ENCODE measurements at places on chromosomes 7 and 10. TPM values are rescaled to one million over a fixed set of nuclear protein-coding genes. Genes with fewer than 3 reads are reported as not detected.

- DNase-seq, result no peak
Measured at GRCh38 chr7:133948588-133948987, 178.6 kb upstream of the LRGUK start.

DNA sequence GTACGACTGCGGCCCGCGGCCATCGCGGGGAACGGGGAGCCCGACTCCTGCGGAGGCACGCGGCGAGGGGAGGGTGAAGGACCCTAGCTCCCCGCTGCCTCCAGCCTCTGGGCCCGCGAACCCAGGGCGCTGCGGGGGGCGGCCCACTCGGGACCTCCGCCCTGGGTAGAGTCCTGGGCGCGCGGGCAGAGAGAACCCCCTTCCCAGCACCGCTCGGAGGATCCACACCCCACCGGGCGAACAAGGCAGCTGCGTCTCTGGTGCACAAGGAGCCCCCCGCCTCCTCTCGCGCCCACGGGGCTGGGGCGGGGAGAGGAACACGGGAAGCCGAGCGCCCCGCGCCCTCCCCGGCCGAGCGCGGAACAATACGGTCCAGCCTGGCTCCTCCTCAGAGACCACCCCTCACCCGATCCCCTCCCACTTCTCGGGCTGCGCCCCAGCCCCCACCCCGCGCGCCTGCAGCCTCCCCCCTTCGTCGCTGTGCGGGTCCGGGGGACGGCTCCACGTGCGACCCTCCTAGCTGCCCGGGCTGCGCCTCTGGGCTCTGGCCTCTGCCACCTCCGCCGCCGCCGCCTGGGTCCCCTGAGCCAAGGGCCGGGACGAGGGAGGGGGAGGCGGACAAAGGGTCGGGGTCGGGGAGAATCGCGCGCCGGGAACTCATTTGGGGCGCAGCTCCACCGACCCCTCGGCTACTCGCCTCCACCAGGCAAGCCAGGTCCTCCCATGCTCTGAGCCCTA is at the start of gene WDR86:
WDR86 (minus strand) TSS at position 372 of the 738 bp plus-strand sequence. CDS start 449 bp downstream, outside the sequence.
- DNase-seq, result peak; percentile 66

DNA sequence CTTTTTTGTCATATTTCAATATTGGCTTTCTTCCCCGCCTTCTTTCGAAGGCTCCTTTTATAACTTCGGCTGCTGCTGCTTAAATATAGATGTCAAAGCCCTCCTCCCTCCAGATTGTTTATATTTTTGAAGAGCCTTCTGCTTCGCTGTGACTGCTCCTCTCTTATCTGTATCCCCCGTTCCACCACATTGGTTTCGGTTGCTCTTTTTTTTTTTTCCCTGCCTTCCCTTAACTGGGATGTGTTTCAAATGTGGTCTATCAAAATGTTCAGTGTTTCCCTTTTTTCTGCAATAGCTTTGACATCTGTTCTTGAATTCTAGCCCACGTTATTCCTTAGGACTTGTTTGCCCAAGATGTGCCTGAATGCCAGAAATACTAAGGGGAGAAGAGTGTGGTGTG is 96.4 kb downstream of the CUX1 start:
- no peak for DNase-seq

GRCh38 chr7:29285861-29286260 is 91.3 kb downstream of the CHN2 start:
- no peak for DNase-seq

DNA sequence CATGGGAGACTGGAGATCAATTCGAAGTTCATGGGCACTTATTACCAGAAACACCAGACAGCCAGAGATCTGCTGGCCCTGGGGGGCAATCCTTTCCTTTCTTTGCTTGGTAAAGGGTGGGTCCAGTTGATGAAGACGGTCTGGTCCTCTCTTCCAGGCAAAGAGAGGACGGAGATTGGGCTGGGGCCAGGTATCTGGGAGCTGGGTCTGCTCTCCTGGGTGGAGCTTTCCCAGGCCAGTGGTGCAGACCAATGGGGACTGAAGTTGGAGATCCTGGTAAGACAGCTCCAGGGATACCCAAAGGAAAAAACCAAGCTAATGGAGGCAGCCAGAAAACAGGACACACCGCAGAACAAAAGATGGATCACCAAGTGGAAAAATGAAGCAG is 18.3 kb downstream of the NOD1 start:
- DNase-seq, result no peak

- peak; percentile 76 for DNase-seq
Measured at GRCh38 chr7:106609416-106609815, 51.5 kb downstream of the CCDC71L start.

DNA sequence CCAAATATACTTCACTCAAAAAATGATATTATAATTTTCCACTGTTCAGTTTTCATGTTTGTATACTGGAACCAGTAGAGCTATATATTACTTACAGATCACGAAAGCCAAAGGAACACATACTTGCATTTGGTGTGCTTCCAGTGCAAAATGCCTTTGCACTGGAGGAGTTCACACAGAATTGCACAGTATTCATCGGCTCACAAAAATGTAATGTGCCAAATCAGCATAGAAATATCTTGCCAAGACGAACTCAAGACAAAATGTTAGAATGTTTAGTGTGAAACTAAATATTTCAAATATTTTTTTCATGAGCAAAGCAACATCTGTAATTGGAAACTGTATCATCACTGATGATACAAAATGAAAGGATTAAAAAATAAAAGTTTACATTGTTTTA is 646.2 kb upstream of the SEMA3D start:
- no peak for DNase-seq

DNA sequence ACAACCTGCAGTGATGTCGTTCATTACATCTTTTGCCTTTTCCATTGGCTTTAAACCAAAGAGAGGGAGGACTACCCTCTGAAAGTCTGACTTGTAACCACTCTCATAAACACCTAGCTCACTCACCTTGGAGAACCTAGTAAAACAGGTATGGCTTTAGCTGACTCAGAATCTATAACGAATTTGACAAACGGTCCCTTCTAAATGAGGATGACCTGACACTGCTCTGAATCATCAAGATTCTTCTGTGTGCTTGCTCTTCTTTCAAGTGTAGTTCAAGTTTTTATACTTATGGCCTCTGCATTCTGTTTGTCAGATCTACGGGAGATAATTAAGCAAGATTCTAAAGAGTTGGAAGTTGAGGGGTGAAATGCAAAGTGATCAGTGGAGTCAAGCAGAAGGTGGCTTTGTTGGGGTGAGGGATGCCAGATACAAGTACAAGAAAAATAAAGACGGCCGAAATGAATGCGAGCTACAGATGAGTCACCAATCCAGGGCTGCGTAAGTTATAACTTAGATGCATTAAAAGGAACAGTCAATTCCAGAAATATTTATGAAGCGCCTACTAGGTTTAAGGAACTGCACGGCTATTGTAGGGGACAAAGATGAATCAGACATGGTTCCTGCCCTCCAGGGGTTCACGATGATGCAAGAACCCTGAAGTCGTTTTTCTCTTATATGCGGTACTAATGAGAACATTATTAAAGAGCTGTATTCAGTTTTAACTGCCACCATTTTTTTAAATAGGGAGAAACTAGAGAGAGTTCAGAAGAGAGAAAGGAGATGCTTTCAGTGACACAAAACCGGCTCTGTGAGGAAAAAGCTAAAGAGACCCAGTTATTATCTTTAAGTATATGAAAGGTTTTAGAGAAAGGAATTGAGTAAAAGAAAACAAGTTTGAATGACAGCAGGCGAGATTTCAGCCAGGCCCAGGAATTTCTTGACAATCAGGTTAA is 6.5 kb downstream of the HIPK2 start:
- DNase-seq, result peak; percentile 91

The MNX1 gene
- not detected for total RNA-seq

The NPC1L1 gene
- total RNA-seq, result not detected

The NODAL gene
- total RNA-seq, result not detected

The TSPAN13 gene
- total RNA-seq, result 1.8 TPM

The SFTPA1 gene
- not detected for total RNA-seq

The SUFU gene
- total RNA-seq, result 3.6 TPM

The PTPRZ1 gene
- total RNA-seq, result under 0.01 TPM

The CTAGE4 gene
- 0.36 TPM for total RNA-seq

The GPR85 gene
- total RNA-seq, result 7.2 TPM

The ADCY1 gene
- total RNA-seq, result 0.59 TPM
